ENCODE measurements at places on chromosomes 3 and 15. TPM values are rescaled to one million over a fixed set of nuclear protein-coding genes. Genes with fewer than 3 reads are reported as not detected.
A peak's percentile ranks its signal among the peaks of the same experiment; 100 is the strongest.

- no peak overlapping the region for H3K27ac ChIP-seq
- H3K4me3 ChIP-seq, result no peak overlapping the region
- DNase-seq, result no peak
Measured at GRCh38 chr15:58929891-58930416, 3.5 kb downstream of the SLTM start.

DNA sequence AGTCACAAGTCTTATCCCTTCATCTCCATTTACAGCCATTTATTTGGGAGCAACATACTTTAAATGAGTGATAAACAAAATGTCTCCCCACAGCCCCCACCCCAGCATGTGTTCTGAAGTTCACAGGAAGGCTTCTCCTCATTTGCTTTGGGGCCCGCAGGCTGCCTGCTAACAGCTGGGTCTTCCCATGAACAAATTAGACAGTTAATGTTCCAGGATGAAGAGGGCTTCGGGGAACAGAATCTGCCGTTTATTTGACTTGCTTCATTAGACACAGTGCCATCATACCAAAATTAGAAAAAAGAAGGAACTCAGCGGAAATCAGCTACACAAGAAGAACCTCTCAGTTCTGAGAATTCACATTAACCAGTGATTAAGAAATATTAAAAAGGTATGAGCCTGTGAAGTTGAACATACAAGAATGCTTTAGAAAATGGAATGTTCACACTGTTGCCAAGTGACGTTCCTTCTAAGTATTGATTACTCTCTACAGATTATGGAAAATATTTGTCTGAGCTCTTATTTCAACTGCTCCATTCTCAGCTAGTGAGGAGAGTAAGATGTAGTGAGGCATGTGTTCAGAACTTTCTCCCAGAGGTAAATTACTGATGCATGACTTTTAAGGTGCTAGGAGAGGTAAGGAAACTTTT lies 107.5 kb upstream of the THBS1 start:
- H3K4me1 ChIP-seq, result no peaks in the 10 kb centered on the region
- H3K36me3 ChIP-seq, result no peaks in the 10 kb centered on the region
- DNase-seq, result no peak
- H3K27me3 ChIP-seq, result no peaks in the 10 kb centered on the region
- H3K27ac ChIP-seq, result no peak overlapping the region
- no peak overlapping the region for H3K4me3 ChIP-seq

DNA sequence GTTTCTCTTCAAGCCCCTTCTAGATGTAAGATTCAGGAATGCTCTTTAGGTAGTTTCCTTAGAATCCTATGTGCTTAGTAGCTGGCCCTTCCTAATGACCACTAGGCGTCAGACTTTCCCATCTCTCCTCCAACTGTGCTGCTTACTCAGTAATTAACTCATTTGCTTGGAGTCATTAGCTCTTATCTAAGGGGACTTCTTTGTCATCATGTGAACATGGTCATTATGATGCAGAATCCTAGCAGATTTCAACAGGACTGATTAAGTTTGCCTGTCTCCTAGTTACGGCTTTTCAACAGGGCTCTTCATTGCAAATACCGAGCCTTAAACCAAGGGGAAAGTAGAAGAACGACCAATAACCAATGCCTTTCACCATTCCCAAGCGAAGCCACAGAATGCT lies 46.4 kb downstream of the GJD2 start:
- H3K36me3 ChIP-seq, result no peaks in the 10 kb centered on the region
- peaks cover 2% of the 10 kb centered on the region for H3K4me1 ChIP-seq
- no peak overlapping the region for H3K4me3 ChIP-seq
- no peaks in the 10 kb centered on the region for H3K27me3 ChIP-seq
- H3K27ac ChIP-seq, result no peak overlapping the region

CIB2 gene
- total RNA-seq, result 22.9 TPM

GRCh38 chr15:85527895-85528294 lies 147.5 kb downstream of the AKAP13 start:
- no peak overlapping the region for H3K27ac ChIP-seq
- no peaks in the 10 kb centered on the region for H3K36me3 ChIP-seq
- no peak for DNase-seq
- no peaks in the 10 kb centered on the region for H3K4me1 ChIP-seq
- no peak overlapping the region for H3K4me3 ChIP-seq

DNA sequence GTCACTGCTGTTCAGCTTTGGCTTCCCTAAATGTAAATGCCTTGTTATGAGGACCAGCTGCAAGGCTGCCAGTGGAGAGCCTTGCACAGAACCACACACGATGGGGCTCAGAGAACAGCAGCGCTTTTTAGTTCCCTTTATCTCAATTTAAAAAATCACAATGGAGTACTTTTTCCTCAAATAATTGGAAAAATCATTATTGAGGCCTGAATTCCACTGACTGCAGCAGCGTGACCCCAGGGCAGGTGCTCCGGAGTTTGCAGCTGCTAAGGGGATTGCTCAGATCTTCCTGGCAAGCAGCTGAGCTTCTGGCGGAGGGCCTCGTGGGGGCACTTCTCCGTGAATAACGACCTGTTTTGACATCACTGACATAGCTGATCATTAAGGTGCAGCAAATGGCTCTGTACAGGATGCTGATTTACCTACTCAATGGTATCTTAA lies 245.6 kb upstream of the TRIM42 start:
- H3K4me1 ChIP-seq, result no peaks in the 10 kb centered on the region
- H3K27me3 ChIP-seq, result no peaks in the 10 kb centered on the region
- no peak for DNase-seq
- no peaks in the 10 kb centered on the region for H3K36me3 ChIP-seq
- no peak overlapping the region for H3K4me3 ChIP-seq

- no peaks in the 10 kb centered on the region for H3K36me3 ChIP-seq
- H3K4me3 ChIP-seq, result no peak overlapping the region
Measured at GRCh38 chr15:27681038-27681437, 418.1 kb downstream of the OCA2 start.

FSD2 gene
- not detected for total RNA-seq

GRCh38 chr3:32978331-32978730 lies 26.9 kb downstream of the CCR4 start:
- no peaks in the 10 kb centered on the region for H3K27me3 ChIP-seq
- no peak overlapping the region for H3K27ac ChIP-seq
- no peaks in the 10 kb centered on the region for H3K36me3 ChIP-seq
- no peak overlapping the region for H3K4me3 ChIP-seq
- peaks cover 2% of the 10 kb centered on the region for H3K4me1 ChIP-seq
- DNase-seq, result no peak

FOXL2NB gene
- 10.2 TPM for total RNA-seq

DNA sequence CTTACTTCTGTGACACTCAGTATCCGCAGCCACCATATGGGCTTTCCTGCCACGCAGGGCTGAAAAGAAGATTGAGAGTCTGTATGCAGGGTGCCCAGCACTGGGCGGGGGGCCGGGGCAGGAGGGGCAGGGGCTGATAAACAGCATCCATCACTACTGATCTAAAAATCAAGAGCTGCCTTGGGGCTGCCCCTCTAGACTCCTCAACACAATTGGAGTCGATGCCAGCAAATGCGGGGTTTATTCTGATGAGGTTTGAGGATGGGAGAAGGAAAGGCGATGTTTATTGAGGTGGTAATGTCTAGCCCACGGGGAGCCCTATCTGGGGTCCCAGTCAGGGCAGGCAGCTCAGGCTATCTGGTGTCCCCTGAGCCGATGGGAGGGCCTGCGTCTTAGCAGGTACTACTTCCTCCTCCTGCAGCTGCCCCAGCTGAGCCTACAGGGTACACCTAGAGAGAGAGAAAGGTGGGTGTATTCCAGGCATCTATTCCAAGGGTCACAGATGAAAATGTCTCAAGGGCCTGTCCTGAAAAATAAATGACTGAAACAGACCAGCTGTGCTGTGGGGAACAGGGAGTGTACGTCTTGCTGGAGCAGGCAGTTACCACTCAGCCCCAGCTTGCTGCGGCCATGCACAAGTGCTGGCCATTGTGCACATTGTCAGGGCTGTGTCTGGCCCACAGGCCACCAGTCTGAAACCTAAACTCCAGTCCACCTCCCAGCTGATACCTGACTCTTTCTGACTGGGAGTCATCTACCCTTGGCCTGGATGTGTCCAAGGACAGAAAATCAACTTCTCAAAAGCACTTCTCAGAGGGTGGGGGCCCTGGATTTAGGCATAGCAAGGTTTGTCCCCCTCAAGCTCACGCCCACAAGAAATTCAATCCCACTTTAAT lies 19.5 kb downstream of the ISG20 start:
- no peak for DNase-seq
- H3K27ac ChIP-seq, result no peak overlapping the region
- no peak overlapping the region for H3K4me3 ChIP-seq
- H3K27me3 ChIP-seq, result peaks cover 65% of the 10 kb centered on the region

GRCh38 chr15:80418892-80419537 lies 14.8 kb downstream of the ARNT2 start:
- H3K36me3 ChIP-seq, result no peaks in the 10 kb centered on the region
- H3K4me3 ChIP-seq, result no peak overlapping the region
- H3K27me3 ChIP-seq, result no peaks in the 10 kb centered on the region
- no peaks in the 10 kb centered on the region for H3K4me1 ChIP-seq

GRK7 gene
- not detected for total RNA-seq

DNA sequence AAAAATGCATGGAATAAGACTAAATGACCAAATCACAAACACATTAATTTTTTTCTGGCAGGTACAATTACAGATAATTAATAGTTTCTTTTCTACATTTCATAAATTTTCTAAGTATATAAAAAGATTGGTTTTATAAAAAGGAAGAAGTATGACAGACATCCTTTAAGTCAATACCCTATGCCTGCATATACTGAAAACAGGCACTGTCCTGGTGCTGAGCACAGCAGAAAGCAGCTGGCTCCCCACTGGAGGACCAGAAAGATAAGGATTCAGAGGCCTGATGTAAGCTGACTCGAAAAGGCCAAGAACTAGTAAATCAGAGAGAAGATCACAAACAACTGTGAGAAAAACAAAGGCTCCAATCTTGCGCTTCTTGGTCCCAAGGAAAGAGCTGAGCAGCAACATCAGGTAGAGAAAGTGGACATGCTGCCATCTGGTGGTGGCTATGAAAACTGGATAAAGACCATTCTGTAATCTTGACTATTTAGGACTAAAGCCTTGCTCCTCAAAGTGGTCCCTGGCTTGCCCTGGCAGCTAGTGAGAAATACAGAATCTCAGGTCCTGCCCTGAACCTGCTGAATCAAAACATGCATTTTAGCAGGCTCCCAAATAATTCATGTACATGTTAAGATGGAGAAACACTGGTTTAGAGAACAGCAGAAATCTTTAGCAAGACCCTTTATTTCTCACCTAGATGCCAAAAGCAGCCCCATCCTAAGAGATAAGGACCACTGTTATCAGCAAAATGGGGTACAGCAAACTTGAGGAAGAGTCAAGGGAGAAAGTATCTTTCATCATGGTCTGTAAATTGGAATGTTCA lies 76.0 kb downstream of the TRANK1 start:
- no peaks in the 10 kb centered on the region for H3K4me1 ChIP-seq
- DNase-seq, result peak; percentile 71
- no peak overlapping the region for H3K4me3 ChIP-seq
- no peaks in the 10 kb centered on the region for H3K36me3 ChIP-seq
- no peak overlapping the region for H3K27ac ChIP-seq

GRCh38 chr15:70235347-70235746 lies 137.6 kb upstream of the TLE3 start:
- H3K36me3 ChIP-seq, result no peaks in the 10 kb centered on the region
- no peak overlapping the region for H3K4me3 ChIP-seq
- H3K4me1 ChIP-seq, result no peaks in the 10 kb centered on the region
- H3K27me3 ChIP-seq, result peaks cover 2% of the 10 kb centered on the region
- no peak for DNase-seq
- H3K27ac ChIP-seq, result no peak overlapping the region

- no peak overlapping the region for H3K27ac ChIP-seq
- DNase-seq, result no peak
- no peaks in the 10 kb centered on the region for H3K4me1 ChIP-seq
- no peak overlapping the region for H3K4me3 ChIP-seq
- no peaks in the 10 kb centered on the region for H3K36me3 ChIP-seq
- H3K27me3 ChIP-seq, result no peaks in the 10 kb centered on the region
Measured at GRCh38 chr3:108645364-108645763, 55.8 kb downstream of the DZIP3 start.

- DNase-seq, result no peak
- H3K4me1 ChIP-seq, result no peaks in the 10 kb centered on the region
- no peak overlapping the region for H3K27ac ChIP-seq
- H3K4me3 ChIP-seq, result no peak overlapping the region
- H3K27me3 ChIP-seq, result peaks cover 2% of the 10 kb centered on the region
Measured at GRCh38 chr3:25452192-25452591, 24.1 kb downstream of the RARB start.

GRCh38 chr3:147424581-147425387 lies 15.6 kb downstream of the ZIC1 start:
- no peak for DNase-seq
- no peaks in the 10 kb centered on the region for H3K4me1 ChIP-seq
- no peak overlapping the region for H3K27ac ChIP-seq
- H3K36me3 ChIP-seq, result no peaks in the 10 kb centered on the region
- peaks cover 34% of the 10 kb centered on the region for H3K27me3 ChIP-seq

- no peak overlapping the region for H3K27ac ChIP-seq
- H3K4me3 ChIP-seq, result no peak overlapping the region
- no peaks in the 10 kb centered on the region for H3K36me3 ChIP-seq
- H3K27me3 ChIP-seq, result no peaks in the 10 kb centered on the region
- H3K4me1 ChIP-seq, result no peaks in the 10 kb centered on the region
Measured at GRCh38 chr3:66464512-66464894, 36.3 kb downstream of the LRIG1 start.

DNA sequence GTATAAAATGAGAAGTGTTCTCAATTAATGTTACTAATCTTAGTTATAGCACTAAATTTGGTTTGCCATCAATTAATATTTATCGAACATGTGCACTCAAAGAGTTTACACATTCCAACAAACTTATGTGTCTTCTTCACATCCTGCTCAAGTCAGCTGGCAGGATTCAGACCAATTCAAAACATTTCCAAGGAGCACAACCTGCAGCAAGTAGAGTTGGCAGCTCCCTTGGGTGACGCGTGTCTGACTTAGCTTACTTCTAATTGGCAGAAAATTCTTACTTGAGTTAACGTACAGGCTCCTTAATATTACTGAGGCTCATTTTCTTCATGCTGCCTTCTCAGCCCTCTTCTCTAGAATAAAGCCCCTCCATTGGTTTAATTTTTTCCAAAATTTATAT lies 110.4 kb upstream of the PFN2 start:
- H3K27me3 ChIP-seq, result no peaks in the 10 kb centered on the region
- H3K36me3 ChIP-seq, result no peaks in the 10 kb centered on the region
- H3K4me1 ChIP-seq, result no peaks in the 10 kb centered on the region
- H3K4me3 ChIP-seq, result no peak overlapping the region
- no peak overlapping the region for H3K27ac ChIP-seq
- no peak for DNase-seq

BOC gene
- not detected for total RNA-seq

CFAP91 gene
- total RNA-seq, result not detected

SMCO1 gene
- total RNA-seq, result 0.20 TPM

CD80 gene
- total RNA-seq, result 4.8 TPM

CD276 gene
- 3.6 TPM for total RNA-seq
